ENCODE measurements at places on chromosomes 12 and 14. TPM values are rescaled to one million over a fixed set of nuclear protein-coding genes. Genes with fewer than 3 reads are reported as not detected.
A peak's percentile ranks its signal among the peaks of the same experiment; 100 is the strongest.

DNA sequence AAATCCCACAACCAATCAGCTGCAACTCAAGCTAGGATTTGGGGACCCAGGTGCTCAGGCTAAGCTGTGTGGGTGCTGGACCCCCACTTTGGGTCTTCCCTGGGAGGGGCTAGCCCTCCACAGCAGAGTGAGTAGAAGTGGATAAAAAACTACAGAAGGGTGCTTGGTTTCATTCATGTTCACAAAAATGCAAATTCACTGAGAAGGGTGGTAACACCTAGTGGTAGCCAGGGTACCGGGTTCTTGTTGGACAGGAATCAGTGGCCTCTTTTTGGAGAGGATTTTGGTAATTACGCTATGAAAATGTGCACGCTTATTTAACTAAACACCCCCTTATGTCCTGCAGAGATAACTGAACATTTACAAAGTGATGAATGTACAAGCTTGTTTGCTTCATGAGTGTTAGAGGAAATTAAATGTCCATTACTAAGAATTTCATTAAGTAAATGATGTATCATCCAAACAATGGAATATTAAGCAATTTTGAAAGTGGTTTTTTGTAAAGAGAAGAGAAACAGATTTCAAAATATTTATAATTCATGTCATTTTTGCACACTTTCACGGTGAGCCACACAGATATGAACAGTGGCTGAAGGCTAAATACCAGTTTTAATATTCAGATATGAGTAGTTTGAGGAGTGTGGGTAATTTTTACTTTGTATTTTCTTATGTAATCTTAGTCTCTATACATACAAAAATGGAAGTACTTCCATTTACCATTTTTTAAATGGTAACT, 78.3 kb downstream of the DDX51 start:
- no peaks in the 10 kb centered on the region for H3K27me3 ChIP-seq
- DNase-seq, result no peak
- H3K27ac ChIP-seq, result peak overlapping the region; percentile 64
- peaks cover 11% of the 10 kb centered on the region for H3K4me1 ChIP-seq

DNA sequence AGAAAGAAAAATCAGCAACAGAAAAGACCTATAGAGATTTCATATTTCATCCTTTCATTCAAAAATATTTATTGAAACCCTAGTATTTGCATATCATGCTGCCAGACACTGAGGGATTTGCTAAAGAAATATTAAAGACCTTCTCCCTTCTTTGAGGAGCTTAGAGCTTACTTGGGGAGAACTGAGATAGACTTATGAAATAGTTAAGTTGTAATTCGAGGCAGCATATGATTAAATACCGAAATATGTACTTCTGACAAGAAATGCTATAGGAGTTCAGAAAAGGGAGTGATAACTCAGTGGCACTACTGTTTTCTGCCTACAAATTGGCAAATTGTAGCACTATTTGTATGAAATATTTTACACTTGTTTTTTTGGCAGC, 59.1 kb downstream of the PLXNC1 start:
- H3K36me3 ChIP-seq, result no peaks in the 10 kb centered on the region
- no peaks in the 10 kb centered on the region for H3K27me3 ChIP-seq
- H3K4me1 ChIP-seq, result peaks cover 45% of the 10 kb centered on the region
- peak overlapping the region; percentile 77 for H3K4me3 ChIP-seq

DNA sequence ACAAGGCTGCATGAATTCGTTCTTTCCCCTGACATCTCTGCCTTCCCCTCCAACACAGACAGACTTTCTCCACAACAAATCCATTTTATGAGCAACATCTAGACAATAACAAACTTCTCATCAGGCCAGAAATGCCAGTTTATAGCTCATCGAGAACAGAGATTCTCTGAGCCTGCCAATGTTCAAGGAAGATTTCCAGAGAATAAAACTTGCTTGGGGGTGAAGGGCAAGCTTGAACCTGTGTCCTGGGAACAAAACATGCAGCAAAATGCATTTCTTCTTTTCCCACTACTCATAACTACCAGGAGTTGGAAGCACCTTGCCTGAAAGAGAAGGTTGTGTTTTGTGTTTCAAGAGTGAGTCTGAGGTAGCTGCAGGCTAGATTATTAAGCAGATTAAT, 6.8 kb downstream of the MAP1LC3B2 start:
- peaks cover 3% of the 10 kb centered on the region for H3K4me1 ChIP-seq
- no peak overlapping the region for H3K4me3 ChIP-seq
- no peak for DNase-seq
- no peak overlapping the region for H3K27ac ChIP-seq
- H3K27me3 ChIP-seq, result peaks cover 2% of the 10 kb centered on the region

DNA sequence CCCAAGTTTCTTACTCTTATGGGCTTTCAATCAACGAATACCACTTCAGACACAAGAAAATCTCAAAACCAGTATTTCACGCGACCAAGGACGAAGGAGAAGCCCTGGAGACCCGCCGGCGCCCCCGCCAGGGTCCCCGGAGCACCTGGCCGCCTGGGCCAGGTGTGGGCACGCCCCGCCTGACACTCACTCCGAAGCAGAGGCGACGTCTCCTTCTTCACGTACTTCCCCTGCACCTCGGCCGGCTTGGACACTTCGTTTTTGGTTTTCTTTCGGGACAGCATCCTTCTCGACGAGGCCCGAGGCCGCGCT, 466 bp downstream of the SAV1 start:
- no peaks in the 10 kb centered on the region for H3K36me3 ChIP-seq
- peaks cover 5% of the 10 kb centered on the region for H3K27me3 ChIP-seq
- no peak for DNase-seq
- H3K4me3 ChIP-seq, result peak overlapping the region; percentile 75
- H3K4me1 ChIP-seq, result peaks cover 14% of the 10 kb centered on the region
- peak overlapping the region; percentile 14 for H3K27ac ChIP-seq

GRCh38 chr12:81089412-81089811, 11.5 kb downstream of the ACSS3 start:
- H3K4me3 ChIP-seq, result no peak overlapping the region
- no peaks in the 10 kb centered on the region for H3K4me1 ChIP-seq
- no peaks in the 10 kb centered on the region for H3K27me3 ChIP-seq
- no peak overlapping the region for H3K27ac ChIP-seq
- no peak for DNase-seq

DNA sequence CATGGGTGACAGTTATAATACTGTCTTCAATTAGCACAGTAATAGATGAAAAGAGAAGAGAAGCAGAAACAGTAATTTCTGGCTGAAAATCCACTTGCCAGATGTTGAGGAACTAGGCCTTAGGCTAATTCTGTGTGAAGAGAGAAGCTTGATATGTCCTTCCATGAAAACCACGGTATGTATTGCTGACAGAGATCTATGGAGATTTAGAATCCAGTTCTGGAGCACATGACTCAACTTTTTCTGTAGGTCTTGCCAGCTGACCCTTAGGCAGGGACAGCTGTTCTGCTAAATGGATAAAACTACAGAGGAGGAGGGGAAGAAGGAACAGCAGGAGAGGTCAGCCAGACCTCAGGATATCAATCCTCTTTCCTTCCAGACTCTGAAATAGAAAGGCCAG, 211.5 kb downstream of the PRKD1 start:
- H3K27me3 ChIP-seq, result no peaks in the 10 kb centered on the region
- no peak overlapping the region for H3K4me3 ChIP-seq
- H3K4me1 ChIP-seq, result no peaks in the 10 kb centered on the region
- no peak for DNase-seq
- H3K36me3 ChIP-seq, result no peaks in the 10 kb centered on the region

DNA sequence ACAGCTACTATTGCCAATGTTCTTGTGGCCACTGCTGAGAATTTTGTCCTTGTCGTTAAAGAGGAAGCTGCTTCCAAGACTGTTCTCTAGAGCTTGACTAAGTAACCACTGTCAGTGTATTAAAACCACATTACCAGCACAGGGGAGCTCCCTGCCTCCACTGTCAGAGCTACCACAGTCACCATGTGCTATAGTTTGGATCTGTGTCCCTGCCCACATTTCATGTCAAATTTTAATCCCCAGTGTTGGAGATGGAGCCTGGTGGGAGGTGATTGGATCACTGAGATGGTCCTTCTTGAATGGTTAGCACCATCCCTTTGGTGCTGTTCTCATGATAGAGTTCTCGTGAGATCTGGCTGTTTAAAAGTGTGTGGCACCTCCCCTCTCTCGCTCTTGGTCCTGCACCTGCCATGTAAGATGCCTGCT, 23.2 kb upstream of the RAP1B start:
- DNase-seq, result no peak
- H3K4me3 ChIP-seq, result no peak overlapping the region
- no peaks in the 10 kb centered on the region for H3K27me3 ChIP-seq
- peaks cover 27% of the 10 kb centered on the region for H3K4me1 ChIP-seq
- no peaks in the 10 kb centered on the region for H3K36me3 ChIP-seq

GRCh38 chr12:104529130-104529874, 72.6 kb downstream of the CHST11 start:
- no peak overlapping the region for H3K4me3 ChIP-seq
- H3K27me3 ChIP-seq, result no peaks in the 10 kb centered on the region
- no peak for DNase-seq
- H3K36me3 ChIP-seq, result peaks cover 8% of the 10 kb centered on the region

DNA sequence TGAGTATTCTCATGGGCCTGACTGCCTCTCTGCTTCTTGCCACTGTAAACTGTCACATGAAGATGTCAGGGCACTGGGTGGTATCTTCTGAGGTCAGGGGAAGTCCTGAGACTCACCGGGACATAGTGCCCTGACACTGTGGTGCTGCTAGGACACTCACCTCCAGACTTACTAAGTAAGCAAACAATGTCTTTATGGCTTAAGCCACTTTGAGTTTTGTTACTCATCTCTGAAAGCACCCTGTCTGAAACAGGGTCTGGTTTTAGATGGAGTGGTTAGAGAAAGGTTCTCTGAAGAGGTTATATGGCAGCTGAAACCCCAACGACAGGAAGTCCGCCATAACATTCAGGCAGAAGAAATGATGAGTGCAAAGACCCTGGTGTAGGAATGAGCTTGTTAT, 22.7 kb downstream of the GPR19 start:
- no peak overlapping the region for H3K4me3 ChIP-seq
- no peak overlapping the region for H3K27ac ChIP-seq
- H3K27me3 ChIP-seq, result no peaks in the 10 kb centered on the region
- H3K36me3 ChIP-seq, result no peaks in the 10 kb centered on the region

DNA sequence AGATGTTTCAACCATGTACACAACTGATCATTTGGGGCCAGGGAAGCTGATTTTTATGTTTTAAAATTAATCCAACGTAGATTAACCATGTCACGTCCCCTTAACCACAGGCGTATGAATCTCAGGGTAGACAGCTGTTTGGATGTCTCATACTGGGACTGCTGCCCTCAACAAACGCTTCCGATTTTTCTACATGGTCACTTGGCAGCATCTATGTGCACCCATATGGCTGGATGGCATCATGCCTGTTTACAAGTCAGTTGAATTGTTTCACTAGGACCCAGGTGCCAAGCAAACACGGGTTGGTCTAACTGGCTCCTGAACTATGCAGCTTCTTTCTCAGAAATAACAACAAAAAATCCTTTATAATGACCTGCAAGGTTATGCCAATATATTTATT, 393.8 kb downstream of the NPAS3 start:
- H3K27ac ChIP-seq, result no peak overlapping the region
- no peaks in the 10 kb centered on the region for H3K4me1 ChIP-seq
- no peaks in the 10 kb centered on the region for H3K27me3 ChIP-seq
- DNase-seq, result no peak
- no peak overlapping the region for H3K4me3 ChIP-seq

- no peaks in the 10 kb centered on the region for H3K4me1 ChIP-seq
- H3K27me3 ChIP-seq, result no peaks in the 10 kb centered on the region
- H3K36me3 ChIP-seq, result peaks cover 4% of the 10 kb centered on the region
Measured at GRCh38 chr12:45232146-45232755, 16.4 kb downstream of the ANO6 start.

GRCh38 chr14:65948302-65948701, 535.8 kb downstream of the FUT8 start:
- no peak overlapping the region for H3K27ac ChIP-seq
- no peaks in the 10 kb centered on the region for H3K27me3 ChIP-seq
- H3K36me3 ChIP-seq, result no peaks in the 10 kb centered on the region
- H3K4me3 ChIP-seq, result no peak overlapping the region
- DNase-seq, result no peak
- H3K4me1 ChIP-seq, result peaks cover 25% of the 10 kb centered on the region

DNA sequence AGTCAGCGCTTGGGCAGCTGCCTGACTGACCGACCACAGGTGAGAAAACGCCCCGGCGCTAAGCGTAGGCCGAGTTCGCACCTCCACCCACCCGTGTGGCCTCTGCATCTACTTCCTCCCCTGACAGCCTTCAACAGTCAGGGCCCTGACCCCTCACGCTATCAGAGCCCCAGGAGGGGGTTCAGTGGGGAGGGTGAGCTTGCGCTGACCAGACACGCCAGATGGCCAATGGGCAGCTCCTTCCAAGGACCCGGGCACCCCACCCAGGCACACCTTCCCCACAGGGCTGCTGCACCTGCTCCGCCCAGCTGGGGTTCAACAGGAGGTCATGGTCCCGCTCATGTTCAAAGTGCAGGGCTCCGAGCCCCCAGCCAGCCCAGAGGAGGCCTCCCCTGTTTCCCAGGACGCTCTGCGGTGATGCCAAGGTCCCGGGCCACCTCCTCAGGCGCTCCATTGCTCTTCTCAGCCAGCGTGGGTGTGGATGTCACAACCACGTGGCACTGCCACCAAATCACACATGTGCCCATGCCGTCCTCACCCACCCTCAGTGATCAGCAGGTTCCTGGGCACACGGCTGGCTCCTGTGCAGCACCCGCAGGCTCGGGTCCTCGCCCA, 48.7 kb upstream of the BCL11B start:
- H3K4me1 ChIP-seq, result peaks cover 5% of the 10 kb centered on the region
- no peak overlapping the region for H3K27ac ChIP-seq
- H3K4me3 ChIP-seq, result no peak overlapping the region
- no peaks in the 10 kb centered on the region for H3K36me3 ChIP-seq
- no peaks in the 10 kb centered on the region for H3K27me3 ChIP-seq
- DNase-seq, result no peak

DNA sequence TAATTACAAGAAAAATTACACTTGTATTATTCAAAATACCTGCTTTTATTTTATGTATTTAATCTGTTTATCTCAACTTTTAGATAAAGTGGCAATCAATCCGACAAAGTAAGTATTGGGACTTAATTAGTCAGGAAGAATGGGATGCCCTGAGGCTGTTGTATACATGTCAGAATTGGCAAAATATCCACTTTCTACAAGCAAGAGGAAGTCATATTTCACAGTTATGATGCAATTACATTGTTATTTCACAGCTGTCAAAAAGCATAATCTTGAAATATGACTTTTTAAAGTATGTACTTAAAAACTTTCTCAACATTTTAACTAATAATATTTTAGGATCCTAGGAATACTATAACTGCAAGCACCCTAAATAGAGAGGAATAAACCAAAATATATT, 357.1 kb upstream of the MGAT4C start:
- H3K4me3 ChIP-seq, result no peak overlapping the region
- no peak overlapping the region for H3K27ac ChIP-seq
- H3K27me3 ChIP-seq, result no peaks in the 10 kb centered on the region
- DNase-seq, result no peak
- H3K4me1 ChIP-seq, result no peaks in the 10 kb centered on the region

- no peaks in the 10 kb centered on the region for H3K4me1 ChIP-seq
- no peak overlapping the region for H3K27ac ChIP-seq
- no peak overlapping the region for H3K4me3 ChIP-seq
- no peak for DNase-seq
- peaks cover 4% of the 10 kb centered on the region for H3K27me3 ChIP-seq
Measured at GRCh38 chr14:61608245-61609165, 86.8 kb upstream of the HIF1A start.

Gene TUNAR
- total RNA-seq, result not detected

Gene SMIM41
- 0.54 TPM for total RNA-seq

Gene A2ML1
- total RNA-seq, result not detected

Gene DNAL1
- 3.4 TPM for total RNA-seq

Gene CACNB3
- 9.1 TPM for total RNA-seq

Gene MOK
- 1.0 TPM for total RNA-seq

Gene OTUB2
- total RNA-seq, result 0.25 TPM

Gene PTPRB
- not detected for total RNA-seq

Gene CCDC38
- total RNA-seq, result not detected

Gene FAM186B
- total RNA-seq, result not detected

Gene KCNA5
- total RNA-seq, result not detected
